Activated CD4-positive, alpha-beta memory T cell treated with anti-CD3 and anti-CD28 coated beads for 36 hours (primary cell): ENCODE measurements at places on chromosomes 3 and 15. TPM values are rescaled to one million over a fixed set of nuclear protein-coding genes. Genes with fewer than 3 reads are reported as not detected.

CAMP gene
- total RNA-seq, result not detected

TAGLN3 gene
- total RNA-seq, result 0.85 TPM

PLA2G4B gene
- total RNA-seq, result 9.9 TPM

CLRN1 gene
- not detected for total RNA-seq

IQCF5 gene
- total RNA-seq, result not detected

DNA sequence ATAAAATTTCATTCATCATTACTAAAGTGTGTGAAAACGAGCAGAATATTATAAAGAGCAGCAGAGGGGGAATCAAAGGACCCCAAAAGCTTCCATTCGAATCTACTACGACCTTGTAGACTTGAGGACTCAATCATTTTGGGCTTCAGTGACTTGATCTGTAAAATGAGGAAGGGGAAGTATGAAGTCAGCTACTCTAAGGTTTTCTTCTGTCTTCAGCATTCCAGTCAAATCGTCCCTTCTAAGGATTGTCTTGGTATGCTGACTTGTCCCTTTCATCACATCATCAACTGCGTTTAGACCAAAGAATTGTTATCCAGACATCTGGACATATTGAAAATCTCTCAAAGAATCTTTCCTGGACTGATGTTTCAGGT, 44.8 kb downstream of the PLD1 start:
- DNase-seq, result no peak

GRCh38 chr15:90419738-90420406, 31.8 kb downstream of the IQGAP1 start:
- peak; percentile 62 for DNase-seq

DNA sequence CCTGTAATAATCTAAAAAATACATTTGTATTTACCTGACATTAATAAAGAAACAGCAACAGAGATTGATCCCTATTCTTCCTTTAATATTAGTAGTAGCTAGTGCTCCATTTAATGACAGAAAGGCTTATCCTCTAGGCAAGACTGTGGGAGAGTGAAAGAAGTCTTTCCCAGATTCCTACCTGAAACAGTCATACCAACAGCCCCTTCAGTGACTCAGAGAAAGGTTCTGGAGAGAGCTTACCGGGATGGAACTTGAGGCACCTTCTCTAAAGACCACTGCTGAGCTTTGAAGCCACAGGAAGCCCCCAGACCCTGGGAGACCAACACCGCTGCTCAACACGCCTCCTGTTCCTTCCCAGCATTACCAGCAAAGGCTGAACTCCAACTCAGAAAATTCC, 66.9 kb upstream of the FGF12 start:
- DNase-seq, result no peak

GRCh38 chr15:75420698-75421097, 30.8 kb downstream of the SIN3A start:
- DNase-seq, result no peak

DNA sequence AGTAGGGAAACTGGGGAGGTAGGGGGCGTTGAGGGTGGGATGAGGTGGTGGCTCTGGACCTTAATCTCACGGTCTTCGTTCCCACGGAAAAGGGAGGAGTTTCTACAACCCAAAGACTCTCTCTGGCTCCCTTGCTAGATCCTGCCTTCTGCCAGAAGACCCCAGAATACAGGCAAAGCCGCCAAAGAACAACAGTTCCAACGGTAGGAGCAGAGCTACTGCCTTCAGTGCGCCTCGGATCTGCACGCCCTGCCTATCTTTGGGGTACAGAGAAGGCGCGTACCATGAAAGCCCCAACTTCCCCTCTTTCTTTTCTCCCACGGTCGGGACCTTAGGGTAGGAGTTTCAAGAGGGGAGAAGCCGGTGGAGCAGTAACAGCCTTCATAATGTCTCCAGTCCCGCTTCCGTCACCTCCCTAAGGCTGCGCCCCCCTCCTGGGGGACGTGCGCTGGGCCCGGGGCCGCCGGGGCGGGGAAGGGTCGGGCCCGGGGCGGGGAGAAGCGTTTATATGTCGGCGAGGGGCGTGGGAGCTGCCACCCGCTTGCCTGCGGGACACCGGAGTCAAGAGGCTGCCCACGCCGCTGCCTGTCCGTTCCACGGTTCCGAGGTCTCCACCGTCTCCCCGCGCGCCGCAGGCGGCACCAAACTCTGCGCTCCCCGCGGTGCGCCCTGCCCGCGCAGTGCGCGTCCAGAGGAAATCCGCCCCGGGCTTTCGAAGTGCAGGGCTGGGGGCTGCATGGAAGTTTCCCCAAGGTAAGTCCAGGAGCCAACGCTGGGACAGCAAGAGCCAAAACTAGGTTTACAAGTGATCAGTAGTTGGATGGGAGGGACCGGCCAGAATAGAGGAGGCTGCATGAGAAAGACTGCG, at the start of gene COL6A6:
COL6A6 (plus strand) TSS at position 533 of the 868 bp plus-strand sequence. CDS start 43,188 bp downstream, outside the sequence.
- no peak for DNase-seq

DNA sequence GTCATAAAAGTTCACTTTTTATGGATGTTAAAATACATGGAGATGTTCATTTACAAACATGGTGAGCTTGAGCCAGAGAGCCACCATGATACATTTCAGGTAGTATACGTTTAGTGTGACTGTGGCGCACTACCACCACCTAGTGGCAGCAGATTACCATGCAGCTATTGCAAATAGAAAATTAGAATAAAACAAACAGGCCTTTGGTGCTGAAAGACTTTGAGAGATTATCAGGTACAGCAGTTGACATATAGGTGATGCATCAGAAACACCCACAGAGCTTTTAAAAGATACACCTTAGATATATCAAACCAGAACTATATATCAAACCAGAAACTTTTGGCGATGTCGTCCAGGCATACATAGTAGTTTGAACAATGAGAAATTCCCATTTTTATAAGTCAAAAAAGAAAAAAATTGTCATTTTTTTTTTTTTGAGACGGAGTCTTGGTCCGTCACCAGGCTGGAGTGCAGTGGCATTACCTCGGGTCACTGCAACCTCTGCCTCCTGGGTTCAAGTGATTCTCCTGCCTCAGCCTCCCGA, 42.0 kb upstream of the ICE2 start:
- DNase-seq, result peak; percentile 88

DNA sequence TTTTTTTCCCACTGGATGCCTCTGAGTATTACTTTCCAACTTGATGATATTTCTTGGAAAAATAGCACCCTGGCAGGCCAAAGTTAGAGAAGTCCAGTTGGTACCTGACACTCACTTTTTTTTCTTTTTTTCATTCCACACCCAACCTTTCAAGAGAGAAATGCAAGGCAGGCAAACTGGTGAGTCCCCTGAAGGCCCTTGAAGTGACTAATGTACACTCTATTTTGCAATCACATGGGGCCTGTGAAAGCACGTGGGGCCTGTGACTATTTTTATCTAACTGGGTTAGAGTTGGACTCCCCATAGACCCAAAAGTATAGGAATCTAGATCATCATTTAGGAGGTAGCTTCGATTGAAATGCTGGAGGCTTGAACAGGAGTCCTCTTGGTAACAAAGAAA, 316.7 kb downstream of the CHL1 start:
- no peak for DNase-seq

GRCh38 chr3:5190147-5190791, 2.8 kb downstream of the EDEM1 start:
- DNase-seq, result peak; percentile 63

DNA sequence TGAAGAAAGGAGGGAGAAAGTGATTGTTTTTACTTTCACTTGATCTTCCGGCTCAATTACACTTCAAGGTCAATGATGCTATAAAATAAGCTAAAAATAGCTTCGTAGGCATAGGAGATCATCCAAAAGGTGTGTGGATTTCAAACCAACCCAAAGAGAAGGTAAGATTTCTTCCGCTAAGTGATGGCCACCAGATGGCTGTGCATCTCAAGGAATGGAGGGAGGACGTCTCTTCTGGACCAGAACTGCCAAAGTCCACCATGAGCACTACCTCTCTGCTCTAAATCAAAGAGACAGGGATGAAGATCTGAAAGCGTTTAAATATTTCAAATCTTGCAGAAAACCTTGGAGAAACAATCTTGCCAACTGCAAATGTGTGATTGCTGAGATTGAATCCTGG, 199.1 kb upstream of the ZPLD1 start:
- no peak for DNase-seq

GRCh38 chr3:119346076-119346496, 51.9 kb downstream of the ARHGAP31 start:
- no peak for DNase-seq

- no peak for DNase-seq
Observed at GRCh38 chr15:58307313-58307961, 124.4 kb upstream of the LIPC start.

GRCh38 chr3:5002871-5003247, 23.6 kb downstream of the BHLHE40 start:
- no peak for DNase-seq

DNA sequence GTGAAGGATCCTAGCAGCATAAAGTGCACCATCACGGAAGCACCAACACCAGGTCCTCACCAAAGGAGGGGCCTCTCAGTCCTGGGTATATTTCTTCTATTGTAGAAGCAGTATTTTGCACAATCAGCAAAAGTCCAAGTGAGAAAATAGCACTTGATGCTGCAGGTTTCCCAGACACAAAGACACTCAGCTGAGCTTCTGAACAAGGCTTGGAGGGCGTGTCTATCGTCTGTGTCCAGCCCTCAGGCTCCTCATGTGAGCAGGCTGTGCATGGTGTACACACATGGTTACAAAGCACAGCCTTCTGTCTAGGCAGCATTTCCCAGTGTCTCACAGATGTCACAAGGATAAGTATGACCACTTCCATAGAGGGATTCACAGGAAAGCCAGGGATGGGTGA, 98.3 kb upstream of the SPATA12 start:
- DNase-seq, result no peak
